ENCODE measurements at places on chromosomes 3 and 15. TPM values are rescaled to one million over a fixed set of nuclear protein-coding genes. Genes with fewer than 3 reads are reported as not detected.

- DNase-seq, result no peak
Measured at GRCh38 chr3:186093271-186093900, 15.5 kb downstream of the ETV5 start.

DNA sequence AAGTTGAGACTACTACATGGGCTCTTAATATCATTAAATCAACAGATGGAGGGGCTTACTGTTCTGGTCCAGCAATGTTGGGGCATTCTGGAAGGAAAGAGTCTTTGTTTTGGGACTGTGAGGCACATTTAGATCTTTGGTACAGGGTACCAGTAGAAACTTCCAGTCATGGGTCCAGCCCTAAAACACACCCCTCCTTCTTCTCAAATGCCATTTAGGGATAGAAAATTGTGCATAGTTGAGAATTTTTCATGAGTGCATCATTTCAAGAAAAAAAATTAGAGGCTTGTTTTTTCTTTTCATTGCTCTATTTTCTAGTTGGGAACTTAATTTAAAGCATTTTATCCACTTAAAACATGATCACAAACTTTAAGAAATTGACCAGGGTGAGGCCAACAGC, 4.1 kb upstream of the RTP1 start:
- no peak for DNase-seq

- no peak for DNase-seq
Measured at GRCh38 chr3:111769110-111769991, 89.7 kb upstream of the PHLDB2 start.

- no peak for DNase-seq
Measured at GRCh38 chr3:173800154-173800553, 402.6 kb downstream of the NLGN1 start.

GRCh38 chr15:60582370-60583036, 103.6 kb upstream of the ICE2 start:
- no peak for DNase-seq

DNA sequence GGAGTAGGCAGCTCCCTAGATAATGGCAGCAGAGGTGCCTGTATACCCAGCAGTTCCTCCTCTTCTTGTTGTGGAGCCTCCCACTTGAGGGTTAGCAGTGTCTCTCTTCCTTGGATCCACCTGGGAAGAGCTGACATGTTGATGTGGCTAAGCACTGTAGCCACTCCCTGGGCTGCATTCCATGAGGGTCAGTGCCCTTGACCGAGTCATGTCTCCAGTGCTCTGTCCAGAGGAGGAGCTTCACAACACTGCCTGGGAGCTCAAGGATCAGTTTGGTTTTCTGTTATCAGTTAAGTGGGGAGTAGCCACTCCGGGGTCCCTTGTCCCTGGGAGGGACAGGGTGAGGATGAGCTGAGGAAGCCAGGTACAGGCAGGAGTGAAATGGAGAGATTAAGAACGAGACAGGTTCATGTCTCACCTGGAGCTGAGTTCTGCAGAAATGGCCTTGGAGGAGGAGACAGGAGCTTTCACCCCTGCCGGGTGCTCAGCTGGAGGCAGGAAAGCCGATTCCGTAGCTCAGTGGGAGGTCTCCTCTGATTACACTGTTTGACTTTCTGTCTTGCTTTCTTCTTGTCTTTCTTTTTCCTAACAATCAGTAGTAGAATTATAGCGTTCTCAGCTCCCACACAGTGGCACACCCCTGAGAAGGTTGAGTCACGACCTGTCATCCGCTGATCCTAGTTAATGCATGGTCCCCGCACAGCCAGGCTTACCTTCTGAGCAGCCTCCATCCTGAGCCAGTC, 57.9 kb upstream of the SEC22A start:
- DNase-seq, result no peak

Gene LINGO1
- total RNA-seq, result 16.5 TPM

DNA sequence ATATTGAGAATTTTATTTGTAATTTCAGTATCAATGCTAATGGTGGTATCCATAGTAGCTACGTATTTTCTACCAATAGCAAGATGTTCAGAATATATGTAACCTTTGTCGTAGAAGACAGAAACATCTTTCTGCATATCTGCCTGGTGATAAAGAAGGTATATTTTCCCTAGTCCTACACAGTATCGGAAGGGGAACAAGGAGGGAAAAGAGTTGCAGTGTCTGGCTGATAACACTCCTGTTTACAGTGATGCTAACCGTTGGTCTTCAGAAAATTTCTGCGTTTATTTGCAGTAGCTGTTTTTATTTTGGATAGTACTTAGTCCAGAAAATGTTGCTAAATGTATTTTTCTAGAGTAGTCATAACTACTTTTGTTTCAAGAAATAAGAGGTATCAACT, 25.2 kb downstream of the TSC22D2 start:
- DNase-seq, result no peak

DNA sequence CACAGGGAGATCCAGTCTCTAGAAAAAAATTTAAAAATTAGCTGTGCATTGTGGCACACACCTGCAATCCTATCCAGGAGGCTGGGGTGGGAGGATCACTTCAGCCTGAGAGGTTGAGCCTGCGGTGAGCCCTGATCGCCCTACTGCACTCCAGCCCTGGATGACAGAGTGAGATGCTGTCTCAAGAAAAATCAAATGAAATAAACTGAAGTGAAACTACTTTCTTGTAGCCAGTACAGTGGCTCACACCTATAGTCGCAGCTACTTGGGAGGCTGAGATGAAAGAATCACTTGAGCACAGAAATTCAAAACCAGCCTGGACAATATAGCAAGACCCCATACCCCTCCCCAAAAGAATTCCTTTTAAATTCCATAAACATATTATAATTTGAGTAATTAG, 35.4 kb downstream of the SMARCC1 start:
- no peak for DNase-seq

Gene SLC15A2
- 5.4 TPM for total RNA-seq

DNA sequence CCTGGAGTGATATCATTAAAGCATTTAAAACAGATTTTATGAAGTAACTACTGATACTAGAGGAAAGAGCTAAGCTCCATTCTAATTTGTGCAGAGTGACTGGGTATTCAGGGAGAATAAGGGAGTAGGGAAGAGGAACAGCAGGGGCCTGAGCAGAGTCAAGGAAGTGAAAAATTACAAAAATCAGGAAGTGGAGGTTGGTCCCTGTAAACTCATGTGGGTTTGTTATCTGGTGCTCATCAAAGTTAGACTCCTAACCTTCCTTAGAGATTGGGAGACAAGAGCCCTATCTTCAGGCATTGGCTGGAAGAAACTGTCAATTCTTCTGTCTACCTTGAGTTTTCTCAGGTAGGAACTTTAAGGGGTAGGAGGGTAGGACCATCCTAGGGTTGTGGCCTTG, 82.5 kb downstream of the NEK11 start:
- no peak for DNase-seq

DNA sequence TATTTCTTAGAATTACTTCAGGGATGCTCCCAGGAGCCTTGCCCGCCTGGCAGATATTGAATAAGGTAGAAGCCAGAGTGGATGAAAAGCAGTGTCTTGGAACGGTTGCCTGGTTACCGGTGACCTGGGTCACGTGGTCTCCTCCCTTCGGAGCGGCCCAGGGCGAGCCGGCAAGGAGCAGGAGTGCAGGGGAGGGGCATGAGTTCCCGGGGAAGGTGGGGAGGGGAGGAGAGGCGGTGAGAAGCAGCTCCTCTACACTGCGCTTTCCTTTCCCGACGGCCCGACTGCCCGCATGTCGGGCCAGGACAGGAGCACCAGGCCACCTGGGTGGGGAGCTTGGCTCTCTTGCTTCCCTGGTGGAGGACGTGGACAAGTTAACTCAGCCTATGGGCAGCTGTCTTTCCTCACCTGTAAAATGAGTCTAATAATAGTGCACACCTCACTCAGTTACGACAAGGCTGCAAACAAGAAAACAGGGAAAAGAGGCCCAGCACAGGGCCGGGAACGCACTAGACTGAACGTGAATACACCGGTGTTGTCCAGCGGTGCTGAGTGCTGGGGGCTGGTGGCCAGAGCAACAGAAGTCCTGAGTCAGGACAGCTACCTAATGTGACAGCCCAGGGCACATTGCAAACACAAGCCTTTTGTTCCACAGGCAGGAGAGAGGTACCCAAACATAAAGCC, 198.3 kb downstream of the ADAMTS9 start:
- DNase-seq, result peak; percentile 46

GRCh38 chr3:40923143-40923542, 276.2 kb upstream of the CTNNB1 start:
- no peak for DNase-seq

Gene EPHA3
- total RNA-seq, result 4.2 TPM

Gene SHF
- 34.6 TPM for total RNA-seq

DNA sequence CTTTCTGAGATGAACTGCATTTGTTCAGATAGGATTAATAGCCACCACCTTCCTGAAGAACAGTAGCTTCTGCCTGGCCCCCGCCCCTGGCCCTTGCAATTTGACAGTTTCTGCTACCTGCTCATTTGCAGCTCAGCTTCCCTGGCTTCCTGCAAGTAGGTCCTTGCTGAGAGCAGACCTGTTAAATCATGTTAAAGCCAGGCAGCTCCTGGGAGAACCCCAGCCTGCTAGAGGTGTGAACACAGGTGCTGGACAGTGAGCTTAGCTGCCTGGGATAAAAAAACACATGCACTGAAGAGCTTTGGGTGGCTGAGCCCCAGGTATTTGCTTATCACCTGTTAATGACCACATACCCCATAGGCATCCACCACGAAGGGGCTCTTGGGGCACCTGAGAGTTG, 143.4 kb downstream of the PTPRG start:
- no peak for DNase-seq

DNA sequence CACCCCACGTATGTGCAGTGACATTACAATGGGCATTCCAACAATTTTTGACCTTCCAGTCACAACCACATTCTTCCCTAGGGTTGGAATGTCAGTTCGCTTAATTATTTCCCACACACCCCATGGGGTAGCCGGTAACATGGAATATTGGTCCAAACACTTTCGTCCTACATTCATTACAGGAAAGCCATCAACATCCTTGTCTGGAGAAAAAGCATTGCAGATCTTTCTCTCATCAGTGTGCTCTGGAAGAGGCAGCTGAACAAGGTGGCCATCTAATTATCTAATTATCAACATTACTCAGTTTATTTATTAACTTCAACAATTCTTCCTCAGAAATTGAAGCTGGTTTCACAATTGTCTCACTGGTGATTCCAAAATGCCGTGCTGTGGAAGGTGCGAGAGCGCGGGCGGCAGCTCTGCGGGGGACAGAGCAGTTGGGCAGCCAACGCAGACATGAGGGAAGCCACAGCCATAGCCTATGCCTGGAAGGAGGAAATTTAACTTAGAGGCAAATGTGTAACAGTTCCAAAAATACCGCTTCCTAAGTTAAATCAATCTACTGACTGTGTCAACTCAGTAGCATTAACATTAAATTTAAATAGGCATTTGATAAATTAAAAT, 1158.9 kb upstream of the EPHA6 start:
- DNase-seq, result no peak

DNA sequence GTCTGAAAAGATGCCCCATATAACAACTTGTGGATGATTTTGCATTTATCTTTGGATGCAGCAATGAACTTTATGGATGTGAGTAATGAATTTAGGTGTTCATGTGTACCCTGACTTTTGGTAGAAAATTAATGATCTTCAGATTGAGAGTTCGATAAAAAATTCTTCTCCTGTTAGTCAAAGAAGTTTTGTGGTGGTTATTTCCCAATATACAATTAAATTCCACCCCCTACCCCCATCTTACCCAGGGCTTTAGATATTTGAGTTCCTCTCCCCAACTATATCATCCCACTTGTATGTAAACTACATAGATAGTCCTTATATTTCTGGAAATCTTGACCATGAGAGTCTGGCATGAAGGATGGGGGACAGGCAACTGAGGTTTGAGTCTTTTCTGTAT, 126.1 kb upstream of the ALDH1A3 start:
- DNase-seq, result no peak

- no peak for DNase-seq
Measured at GRCh38 chr3:86996261-86996955, 5.5 kb upstream of the VGLL3 start.

GRCh38 chr3:148319161-148319915, 378.4 kb upstream of the AGTR1 start:
- DNase-seq, result no peak

Gene CCR3
- not detected for total RNA-seq

GRCh38 chr3:177358091-177358976, 161.1 kb upstream of the TBL1XR1 start:
- no peak for DNase-seq

- DNase-seq, result peak; percentile 73
Measured at GRCh38 chr15:42207674-42208579, at the start of gene VPS39. VPS39 (minus strand) TSS chr15:42208304; CDS start chr15:42208153, 151 bp downstream.

- no peak for DNase-seq
Measured at GRCh38 chr15:65371976-65372786, 5.6 kb downstream of the IGDCC3 start.

DNA sequence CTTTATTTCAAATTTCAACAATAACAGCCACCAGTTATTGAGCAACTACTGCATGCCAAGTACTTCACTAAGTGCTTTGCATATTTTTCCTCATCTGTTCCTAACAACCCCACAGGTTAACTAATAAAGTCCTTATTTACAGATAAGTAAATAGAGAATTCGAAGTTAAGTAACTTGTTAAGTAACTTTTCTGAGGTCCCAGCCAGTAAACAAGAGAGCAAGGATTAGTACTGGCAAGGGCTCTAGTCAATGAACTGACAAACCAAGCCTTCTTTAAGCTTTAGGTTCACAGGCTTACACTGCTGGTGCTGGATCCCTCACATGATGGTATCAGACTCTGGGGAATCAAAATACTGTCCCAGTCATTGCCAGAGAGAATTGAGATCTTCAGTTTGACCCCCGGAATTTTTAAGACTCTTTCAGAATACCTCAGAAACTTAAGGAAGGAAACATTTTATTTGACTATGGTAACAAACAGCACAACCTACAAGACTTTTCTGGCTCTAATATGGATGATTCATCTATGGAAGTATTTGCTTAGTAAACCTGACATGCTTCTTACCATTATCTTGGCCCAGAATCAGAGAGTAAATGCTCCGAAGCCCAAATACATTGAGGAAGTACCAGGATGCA, 16.5 kb downstream of the EMC3 start:
- no peak for DNase-seq
